ENCODE measurements at places on chromosomes 3 and 15. TPM values are rescaled to one million over a fixed set of nuclear protein-coding genes. Genes with fewer than 3 reads are reported as not detected.

ZBTB47 gene
- total RNA-seq = 49.8 TPM

OR5K2 gene
- 1.4 TPM for total RNA-seq

DNA sequence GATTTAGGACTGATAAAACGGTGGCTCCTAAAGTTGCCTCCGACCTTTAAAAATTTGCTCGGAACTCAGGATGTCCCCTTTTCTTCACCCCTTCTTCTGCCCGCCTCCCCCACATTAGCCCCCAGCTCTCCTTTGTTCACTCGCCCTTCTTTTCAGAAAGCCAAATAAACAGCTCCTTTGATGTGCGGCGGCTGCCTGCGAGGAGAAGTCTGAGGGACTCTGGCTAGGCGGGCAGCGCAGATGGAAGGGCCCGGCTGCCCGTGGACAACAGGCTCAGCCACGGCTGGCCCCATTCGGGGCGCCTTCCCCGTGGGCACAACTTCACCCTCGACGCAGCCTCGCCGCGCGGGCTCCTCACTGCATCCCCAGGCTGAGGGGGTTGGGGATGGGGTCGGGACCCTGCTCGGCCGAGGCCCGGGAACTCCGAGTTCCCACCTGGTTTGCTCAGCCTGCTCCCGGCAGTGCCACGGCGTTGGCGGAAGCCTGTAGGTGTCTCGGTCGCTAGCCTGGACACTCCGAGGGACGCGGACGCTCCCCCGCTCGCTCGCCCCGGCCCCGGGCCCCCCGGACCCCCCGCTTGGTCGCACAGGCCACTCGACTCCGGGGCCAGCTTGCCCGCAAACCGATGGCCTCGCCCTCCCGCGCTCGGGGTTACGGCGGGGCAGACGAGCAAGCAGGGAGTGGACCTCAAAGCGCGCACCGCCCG, 897 bp upstream of the TLE3 start:
- peak; percentile 60 for DNase-seq

DNA sequence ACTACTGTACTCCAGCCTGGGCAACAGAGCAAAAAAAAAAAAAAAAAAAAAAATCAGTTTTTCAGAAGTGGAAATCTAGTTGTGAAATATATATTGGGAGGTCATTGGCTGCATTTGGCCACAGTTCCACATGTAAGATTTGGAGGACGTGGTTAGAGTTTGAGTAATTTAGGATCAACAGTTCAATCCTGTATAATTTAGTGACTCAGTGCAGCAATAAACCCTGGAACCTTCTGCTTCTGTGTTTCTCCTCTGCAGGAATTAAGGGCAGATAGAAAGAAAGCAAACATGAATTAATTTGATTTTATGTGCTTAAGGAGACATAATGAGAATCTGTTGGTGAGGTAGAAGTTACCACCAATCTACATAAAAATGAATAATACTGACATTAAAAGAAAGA, 347.0 kb downstream of the PTPRG start:
- peak; percentile 60 for DNase-seq

CNTN4 gene
- total RNA-seq = 40.0 TPM

- DNase-seq = no peak
These were observed 435.4 kb downstream of the MFSD1 start for GRCh38 chr3:159237226-159237625.

MEIS2 gene
- total RNA-seq = 43.3 TPM

GRCh38 chr3:190041333-190042041, 79.2 kb downstream of the P3H2 start:
- peak; percentile 58 for DNase-seq

ASB7 gene
- 10.6 TPM for total RNA-seq

EIF5A2 gene
- total RNA-seq = 9.6 TPM

DNA sequence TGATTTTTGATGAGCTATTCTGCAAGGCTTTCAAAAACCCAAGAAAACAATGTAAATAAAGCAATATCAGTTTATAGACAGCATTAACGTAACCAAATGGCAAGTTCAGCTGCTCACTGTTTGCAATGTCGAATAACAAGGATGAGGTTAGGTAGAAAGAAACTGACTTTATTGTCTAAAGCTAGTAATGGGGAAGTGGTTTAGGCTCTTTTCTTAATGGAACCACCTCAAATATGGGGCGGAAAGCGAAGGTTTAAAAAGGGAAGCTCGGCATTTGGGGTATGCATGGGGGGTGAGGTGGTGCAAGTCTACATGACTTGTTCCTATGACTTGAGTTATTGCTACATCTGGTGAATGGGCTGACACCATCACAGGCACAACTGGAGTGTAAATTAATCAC, 1060.2 kb downstream of the NSUN3 start:
- DNase-seq = no peak

DNA sequence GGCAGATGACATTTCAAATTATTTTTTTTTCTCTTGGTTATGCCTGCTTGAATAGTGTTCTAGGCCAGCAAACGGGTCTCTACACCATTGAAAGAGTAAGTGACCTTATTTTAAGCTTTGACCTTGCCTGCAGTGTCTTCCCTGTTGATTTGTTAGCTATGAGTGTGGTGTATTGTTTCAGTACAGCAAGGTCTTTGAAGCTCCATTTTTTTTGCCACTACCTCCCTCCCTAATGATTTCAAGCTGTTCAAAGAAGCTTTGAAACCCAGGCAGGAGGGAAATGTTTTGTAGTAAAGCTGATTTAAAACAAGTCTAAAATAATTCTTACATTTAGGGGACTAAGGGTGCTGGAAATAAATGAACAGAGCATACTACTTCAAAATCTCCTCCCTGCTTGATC, 1249.8 kb downstream of the ROBO1 start:
- DNase-seq = no peak

DNA sequence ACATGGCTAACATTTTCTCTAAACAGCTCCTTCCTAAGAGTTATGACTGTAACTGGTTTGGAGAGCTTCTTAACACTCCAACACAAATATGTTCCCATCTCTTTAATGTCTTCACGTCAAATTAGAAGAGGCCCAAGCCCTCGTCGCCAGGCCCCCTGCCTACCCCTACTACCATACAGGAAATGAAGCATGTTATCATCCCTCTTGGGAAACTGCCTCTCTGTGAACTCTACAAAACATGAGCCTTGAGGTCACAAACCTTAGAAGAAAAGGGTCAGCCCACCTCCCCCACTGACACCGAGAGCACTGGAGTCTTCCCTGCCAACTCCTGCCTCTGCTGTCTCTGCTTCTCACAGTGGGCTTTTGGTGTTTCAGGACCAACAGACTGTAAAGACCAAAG, 243.1 kb upstream of the STT3B start:
- no peak for DNase-seq

DNA sequence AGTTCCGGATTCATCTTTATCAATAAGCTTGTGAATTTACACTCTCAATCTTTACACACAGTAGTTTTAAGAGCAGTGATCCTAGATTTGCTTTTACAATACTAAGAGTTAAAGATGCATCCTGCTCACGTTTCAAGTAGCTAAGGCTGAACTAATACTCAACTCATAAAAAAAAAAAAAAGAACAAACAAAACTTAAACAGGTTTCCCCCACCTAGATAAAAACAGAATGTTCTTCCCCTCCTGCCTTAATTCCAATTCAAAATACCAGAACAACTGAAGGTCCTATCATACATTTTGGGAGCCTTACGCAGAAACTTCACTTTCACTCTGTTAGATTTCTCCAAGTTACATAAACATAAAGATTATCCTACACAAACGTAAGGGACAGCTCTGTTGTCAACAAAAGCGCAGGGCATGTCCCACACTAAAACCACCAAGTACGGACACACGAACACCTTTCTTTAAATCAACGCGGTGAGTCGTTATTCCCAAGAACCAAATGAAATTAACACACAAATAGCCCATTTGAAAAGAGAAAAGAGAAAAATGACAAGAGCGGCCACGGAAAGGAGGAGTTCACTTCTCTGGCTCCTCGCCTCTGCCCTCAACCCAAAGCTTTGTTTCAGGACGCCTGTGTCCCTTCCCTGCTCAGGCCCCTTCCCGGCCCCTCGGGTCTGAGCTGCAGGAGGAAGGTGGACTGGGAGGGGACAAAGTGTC, 941 bp downstream of the CBLB start:
- DNase-seq = no peak

CD80 gene
- 4.1 TPM for total RNA-seq

DNA sequence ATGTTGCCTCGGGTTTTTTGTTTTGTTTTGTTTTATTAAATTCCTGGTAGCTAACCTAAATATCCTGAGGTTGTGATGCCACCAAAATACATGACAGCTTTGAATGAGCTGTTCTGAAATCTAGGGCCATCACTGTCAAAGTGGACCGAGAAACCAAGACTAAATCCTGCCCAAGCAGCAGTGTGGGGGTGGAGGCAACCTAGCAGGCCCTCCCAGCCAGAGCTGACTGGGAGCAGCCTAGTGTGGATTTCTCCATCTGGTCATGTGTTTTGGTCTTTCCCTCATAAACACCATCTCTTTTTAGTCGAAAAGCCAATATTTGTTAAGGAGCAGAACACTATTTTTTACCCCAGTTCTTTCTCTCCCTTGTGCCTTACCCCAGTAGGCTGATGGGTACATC, 52.2 kb downstream of the LARS2 start:
- DNase-seq = no peak

DNA sequence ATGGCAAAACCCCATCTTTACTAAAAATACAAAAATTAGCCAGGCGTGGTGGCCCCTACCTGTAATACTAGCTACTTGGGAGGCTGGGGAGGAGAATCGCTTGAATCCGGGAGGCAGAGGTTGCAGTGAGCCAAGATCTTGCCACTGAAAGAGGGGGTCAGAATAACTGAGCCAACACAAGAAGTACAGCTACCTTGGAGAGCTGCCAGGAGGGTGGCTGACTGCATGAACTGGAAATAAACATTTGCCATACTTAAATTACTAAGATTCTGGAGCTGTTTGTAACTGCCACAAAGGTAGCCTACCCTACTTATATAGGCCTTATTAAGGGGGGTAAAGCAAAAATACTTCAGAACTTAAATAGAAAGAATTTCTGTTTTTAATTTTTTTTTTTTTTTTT, 15.4 kb upstream of the PIK3CB start:
- DNase-seq = no peak

DNA sequence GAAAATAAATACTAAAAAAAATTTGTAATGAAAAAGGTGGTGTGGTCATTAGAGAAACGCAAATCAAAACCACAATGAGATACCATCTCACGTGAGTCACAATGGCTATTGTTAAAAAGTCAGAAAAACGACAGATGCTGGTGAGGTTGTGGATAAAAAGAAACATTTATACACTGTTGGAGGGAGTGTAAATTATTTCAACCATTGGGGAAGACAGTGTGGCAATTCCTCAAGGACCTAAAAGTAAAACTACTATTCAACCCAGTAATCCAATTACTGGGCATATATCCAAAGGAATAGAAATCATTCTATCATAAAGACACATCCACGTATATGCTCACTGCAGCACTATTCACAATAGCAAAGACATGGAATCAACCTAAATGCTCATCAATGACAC, 120.3 kb downstream of the MYO9A start:
- no peak for DNase-seq

HRG gene
- total RNA-seq = 1.9 TPM

GRCh38 chr3:40097131-40098117, 212.1 kb upstream of the EIF1B start:
- no peak for DNase-seq

DNAH1 gene
- total RNA-seq = 2.9 TPM

DNA sequence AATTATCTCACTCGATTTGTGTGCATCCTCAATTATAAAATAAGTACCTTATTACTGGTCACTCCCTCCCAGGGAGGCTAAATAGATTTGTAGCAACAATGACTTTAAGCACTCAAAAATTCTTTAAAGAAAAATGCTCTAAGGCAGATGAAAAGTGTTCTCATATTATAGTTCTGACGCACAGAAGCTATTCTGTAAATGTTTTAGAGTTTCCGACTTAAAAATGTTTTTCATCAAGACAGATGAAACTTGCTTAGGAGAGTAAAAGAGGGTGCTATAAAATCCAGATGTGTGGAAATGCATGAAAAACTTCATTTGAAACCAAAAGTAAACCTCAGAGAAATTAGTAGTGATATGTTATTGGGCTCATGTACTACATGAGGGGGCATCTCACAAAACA, 398.4 kb upstream of the KCNMB2 start:
- no peak for DNase-seq

GRCh38 chr15:68356778-68357177, 75.2 kb downstream of the ITGA11 start:
- DNase-seq = no peak

GRCh38 chr3:18424213-18424728, 868 bp downstream of the SATB1 start:
- DNase-seq = no peak

GRCh38 chr3:110393941-110394340, 677.7 kb upstream of the NECTIN3 start:
- DNase-seq = no peak

- no peak for DNase-seq
These were observed 12.5 kb upstream of the CAMKV start for GRCh38 chr3:49882166-49882565.

GRCh38 chr3:49295489-49296058, 18.5 kb upstream of the C3orf62 start:
- no peak for DNase-seq

GRCh38 chr3:99907959-99908544, 90.4 kb downstream of the CMSS1 start:
- no peak for DNase-seq

DNA sequence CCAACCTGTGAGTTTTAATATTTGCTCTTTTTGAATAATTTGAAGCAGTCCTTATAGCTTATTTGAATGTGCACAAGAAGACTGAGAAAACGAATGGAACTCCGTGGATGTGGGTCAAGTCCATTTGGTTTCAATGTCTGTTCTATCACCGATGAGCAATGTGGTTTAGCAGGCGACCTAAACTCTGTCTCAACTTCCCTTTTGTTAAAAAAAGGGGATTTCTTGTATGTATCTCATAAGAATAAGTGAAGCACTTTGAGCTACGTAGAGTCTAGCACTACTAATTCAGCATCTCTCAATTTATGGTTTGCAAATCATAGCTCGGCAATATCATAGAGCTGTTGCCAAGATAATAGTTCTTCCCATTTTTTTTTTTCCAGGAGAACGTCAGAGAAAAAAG, 4.6 kb upstream of the SKIL start:
- DNase-seq = no peak

Measured in umbilical cord (tissue), 2 donors.